Omental fat pad (tissue), 4 donors: ENCODE measurements at places on chromosomes 1 and 21. TPM values are rescaled to one million over a fixed set of nuclear protein-coding genes. Genes with fewer than 3 reads are reported as not detected.

Gene AIM2
- 0.84 TPM for total RNA-seq

Gene USP33
- 63.8 TPM for total RNA-seq

Gene LENEP
- total RNA-seq = not detected

Gene SLAMF8
- 8.9 TPM for total RNA-seq

Gene PLPPR4
- total RNA-seq = 8.8 TPM

Gene TENT5C
- total RNA-seq = 6.8 TPM

Gene AKNAD1
- not detected for total RNA-seq

GRCh38 chr1:233281711-233282581, 13.6 kb downstream of the PCNX2 start:
- no peak for DNase-seq

DNA sequence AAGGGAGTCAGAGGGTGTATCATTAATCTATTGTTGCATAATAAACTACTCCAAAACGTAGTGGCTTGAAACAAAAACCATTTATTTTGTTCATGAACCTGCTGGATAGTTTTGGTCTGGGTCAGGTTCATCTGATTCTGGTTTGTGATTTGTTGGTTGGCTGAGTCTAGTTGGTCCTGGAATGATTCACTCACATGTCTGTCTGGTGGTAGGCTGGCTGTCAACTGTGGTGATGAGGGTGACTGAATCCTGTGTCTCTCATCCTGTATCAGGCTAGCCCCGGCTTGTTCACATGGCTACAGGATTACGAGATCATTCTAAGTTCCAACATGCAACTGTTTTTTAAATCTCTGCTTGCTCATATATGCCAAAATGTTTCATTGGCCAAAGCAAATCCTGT, 22.5 kb upstream of the SIKE1 start:
- no peak for DNase-seq

DNA sequence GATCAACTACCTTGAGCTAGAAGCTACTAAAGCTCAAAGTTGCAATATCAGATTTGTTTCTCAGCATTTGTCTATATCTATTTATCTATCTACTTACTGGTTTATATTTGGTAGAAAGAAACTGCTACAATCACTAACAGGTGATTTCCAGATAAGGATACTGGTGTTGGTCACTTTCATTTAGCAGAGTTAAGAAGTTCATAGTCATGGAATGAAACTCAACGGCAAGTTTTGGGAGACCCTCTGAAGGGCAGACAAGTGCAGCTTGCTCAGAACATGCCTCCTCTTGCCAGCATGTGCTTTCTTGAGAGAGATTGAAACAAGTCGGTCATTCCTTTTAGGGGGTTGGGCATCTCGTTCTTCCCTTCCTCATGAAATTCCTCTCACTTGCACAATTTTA, 296.5 kb downstream of the GRIK1 start:
- DNase-seq = no peak

GRCh38 chr1:22878626-22879025, 94.0 kb downstream of the LACTBL1 start:
- DNase-seq = no peak

GRCh38 chr1:227006226-227006796, 66.2 kb downstream of the COQ8A start:
- DNase-seq = no peak

DNA sequence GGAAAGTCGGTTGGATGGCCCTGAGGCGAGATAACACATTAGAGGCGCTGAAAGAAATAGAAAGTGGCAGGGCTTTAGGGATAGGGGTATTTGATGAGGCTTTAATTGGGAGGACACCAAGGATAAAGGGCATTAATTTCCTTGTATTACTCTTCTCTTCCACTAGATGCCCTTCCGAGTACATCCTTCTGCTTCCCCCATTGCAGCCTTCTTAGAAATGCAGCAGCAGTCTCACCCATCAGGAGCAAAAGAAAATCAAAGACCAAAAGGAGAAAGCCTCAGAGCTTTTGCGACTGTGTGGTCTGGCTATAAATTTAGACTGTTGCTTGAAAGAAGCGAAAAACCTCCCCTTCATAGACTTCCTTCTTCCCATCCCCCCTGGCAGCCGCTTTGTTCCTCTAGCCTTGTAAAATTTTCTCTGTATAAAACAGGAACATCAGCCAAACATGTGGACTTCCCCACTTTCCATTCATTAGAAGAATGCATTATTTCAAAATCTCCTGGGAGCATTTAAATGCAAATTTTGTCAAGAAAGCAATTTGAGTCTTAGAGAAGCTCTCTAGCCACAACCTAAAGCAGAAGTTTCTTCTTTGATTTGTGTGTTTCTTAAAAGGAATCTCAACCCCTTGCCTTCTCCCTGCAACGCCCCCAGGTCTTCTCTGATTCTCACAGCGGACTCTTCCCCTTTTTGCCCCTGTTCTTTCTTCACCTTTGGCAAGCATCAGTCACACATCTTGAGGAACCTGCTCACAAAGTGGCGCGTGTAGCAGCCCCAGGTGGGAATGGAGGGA, 76.6 kb downstream of the NDUFS5 start:
- DNase-seq = no peak

- DNase-seq = no peak
These were observed 25.4 kb downstream of the EEIG2 start for GRCh38 chr1:108585313-108585712.

- DNase-seq = no peak
These were observed 24.7 kb upstream of the RAB3GAP2 start for GRCh38 chr1:220296981-220297380.

- DNase-seq = no peak
These were observed 36.6 kb downstream of the HIVEP3 start for GRCh38 chr1:41882068-41882477.

DNA sequence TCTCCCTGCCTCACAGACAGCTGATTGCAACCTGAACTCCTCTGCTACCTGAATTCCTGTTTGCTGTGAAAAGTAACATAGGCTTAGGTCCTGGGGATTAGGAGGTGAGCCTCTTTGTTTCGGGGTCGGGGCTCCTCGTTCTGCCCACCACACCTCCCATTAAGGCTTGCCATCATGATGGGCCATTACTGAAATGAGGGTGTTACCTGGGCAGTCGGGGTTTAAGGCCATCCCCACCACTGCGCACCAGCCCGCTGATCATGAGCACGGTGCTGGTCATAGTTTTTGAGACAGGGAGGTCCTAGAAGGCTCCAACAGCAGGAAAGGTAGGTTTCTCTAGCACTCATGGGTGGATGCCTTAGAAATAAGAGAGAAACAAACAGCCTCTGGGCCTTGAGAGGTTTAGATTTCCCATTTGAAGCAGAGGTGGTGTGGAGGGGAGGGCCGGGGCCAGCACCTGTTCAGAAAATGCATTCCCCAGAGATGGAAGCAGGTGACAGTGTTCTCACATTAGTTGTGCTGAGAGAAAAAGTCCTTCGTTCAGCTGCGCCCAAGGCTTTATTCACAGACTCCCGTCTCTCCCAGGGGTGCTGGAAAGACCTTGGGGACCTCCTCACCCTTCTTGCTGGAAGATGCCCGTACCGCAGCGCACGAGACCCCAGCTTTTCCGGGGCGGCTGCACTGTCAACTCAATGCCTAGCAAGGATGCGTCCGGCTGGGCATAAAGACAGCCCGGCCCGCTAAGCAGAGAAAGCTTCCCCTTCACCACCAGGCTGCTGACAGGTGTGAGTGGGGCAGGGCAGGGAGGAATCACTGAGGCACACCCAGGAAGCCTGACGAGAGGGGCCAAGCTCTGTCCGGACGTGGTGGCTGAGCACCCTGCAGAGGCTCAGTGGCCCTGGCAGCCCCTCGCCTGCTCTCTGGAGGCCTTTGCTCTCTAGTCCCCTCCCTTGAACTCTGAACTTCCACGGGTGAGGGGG, 125.5 kb downstream of the PGBD5 start:
- no peak for DNase-seq

DNA sequence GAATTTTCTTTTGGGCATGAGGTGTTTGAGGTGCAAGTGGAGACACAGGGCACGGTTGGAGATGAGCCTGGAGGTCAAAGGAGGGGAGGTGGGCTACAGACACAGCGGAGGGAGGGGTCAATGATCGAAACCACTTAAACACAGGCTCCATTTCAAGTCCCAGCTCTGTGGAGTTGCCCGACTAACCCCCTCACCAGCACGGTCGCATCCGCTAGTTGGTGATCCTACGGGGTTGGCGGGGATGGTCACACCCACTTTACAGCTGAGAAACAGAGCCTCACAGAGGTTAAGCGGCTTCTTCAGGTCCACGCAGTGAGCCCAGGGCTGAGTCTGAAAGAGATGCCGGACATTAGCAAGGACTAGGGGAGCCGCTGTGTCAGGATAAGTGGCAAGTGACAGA, 60.1 kb upstream of the RUNX3 start:
- DNase-seq = no peak

DNA sequence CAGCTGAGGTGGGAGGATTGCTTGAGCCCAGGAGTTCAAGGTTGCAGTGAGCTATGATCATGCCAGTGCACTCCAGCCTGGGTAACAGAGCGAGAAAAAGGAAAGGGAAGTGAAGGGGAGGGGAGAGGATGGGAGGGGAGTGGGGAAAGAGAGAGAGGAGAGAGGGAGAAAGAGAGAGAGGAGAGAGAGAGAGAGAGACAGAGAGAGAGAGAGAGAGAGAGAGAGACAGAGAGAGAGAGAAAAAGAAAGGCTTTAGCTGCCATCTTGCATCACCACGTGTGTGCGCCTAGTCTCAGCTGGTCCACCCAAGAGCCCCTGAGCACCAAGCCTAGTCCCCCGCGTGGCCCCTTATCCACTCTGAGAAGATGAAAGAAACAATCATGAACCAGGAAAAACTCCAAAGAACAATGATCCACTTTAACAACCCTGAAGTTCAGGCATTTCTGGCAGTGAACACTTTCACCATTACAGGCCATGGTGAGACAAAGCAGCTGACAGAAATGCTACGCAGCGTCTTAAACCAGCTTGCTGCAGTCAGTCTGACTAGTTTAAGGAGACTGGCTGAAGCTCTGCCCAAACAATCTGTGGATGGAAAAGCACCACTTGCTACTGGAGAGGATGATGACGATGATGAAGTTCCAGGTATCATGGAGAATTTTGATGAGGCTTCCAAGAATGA, 115.5 kb upstream of the CDC42BPA start:
- no peak for DNase-seq

- DNase-seq = no peak
These were observed 38.6 kb downstream of the ABL2 start for GRCh38 chr1:179190861-179191260.

- no peak for DNase-seq
These were observed 12.2 kb upstream of the CLSTN1 start for GRCh38 chr1:9835758-9836631.

- DNase-seq = no peak
These were observed 24.1 kb downstream of the MROH9 start for GRCh38 chr1:170959385-170959784.

- no peak for DNase-seq
These were observed 735.4 kb downstream of the PTPRU start for GRCh38 chr1:29971703-29972102.

DNA sequence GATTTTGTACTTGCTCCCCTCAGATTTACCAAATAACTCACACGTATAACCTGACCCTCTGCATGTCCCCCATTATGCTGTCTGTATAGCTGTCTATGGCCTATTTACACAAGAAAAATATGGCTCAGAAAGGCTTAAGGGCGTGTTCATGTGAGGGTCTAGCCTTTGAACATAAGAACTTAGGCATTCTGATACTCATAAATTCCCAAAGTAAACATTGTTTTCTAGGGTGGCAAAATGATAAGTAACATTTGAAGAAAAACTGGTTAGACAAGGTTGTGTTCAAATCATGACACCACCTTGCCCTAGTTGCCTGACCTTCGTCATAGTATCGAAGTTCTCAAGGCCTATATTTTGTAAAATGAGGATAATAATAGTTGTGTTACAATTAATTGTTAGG, 394.6 kb downstream of the LRRIQ3 start:
- DNase-seq = no peak
